ENCODE measurements at places on chromosomes 6 and 20. TPM values are rescaled to one million over a fixed set of nuclear protein-coding genes. Genes with fewer than 3 reads are reported as not detected.

Gene ACSS1
- 126 TPM for total RNA-seq

DNA sequence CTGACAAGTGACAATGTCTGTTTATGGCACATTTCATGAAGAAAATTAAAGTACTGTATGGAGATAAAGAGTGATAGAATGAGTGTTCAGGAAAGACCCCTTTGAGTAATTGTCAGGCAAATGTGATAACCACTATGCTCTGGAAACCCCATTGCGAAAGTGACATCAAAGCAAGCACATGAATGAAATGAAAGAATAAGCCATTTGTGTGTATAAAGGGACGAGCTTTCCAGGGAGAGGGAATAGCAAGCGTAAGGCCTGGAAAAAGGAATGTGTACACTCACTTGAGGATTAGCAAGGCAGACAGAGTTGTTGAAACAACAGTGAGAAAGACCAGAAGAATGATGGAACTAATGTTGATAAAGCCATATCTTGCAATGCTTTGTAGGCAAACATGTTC, 490.0 kb downstream of the GRIK2 start:
- H3K36me3 ChIP-seq = no peaks in the 10 kb centered on the region
- H3K4me3 ChIP-seq = no peak overlapping the region
- H3K27me3 ChIP-seq = no peaks in the 10 kb centered on the region

Gene FAM209A
- not detected for total RNA-seq

DNA sequence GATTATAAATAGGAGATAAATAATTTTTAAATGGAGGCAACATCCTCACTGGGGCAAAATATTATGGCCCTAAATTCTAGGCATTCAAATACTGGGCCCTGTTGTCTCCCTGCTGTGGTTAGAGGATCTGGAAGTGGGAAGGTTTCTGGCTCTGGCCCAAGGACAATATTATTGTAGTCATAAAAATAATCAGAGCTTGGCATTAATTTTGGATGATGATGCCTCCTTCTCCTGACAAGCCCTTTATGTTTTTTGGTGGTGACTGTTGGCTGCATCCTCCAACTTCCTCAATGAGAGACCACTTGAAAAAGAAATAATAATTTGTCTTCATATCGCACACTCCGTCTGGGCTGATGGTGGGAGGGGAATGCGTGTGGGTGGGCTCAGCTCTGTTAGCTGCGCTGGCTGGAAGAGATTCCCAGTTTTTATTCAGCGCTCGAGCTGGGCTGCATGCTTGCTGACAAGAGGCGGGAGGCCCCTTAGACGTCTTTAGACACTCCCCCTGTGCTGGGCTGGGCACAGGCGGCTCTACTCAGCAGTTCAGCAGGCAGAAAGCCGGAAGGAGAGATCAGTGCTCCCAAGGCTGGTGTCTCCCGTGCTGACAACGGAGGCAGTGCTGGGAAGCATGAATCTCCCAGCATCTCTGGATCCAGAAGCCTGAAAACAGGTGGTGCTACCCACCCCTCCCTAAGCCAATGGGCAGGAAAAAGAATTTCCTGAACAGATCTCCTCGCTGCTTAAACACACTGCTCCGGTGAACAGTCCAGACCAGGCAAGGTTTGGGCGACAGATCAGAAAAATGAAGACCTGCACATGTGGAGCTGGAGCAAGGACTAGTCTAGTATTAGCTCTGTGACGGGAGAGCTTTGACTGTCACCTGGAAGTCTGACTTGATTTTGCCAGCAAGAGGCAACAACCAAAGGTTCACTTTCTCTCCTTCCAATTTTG, 97.7 kb downstream of the SYCP2 start:
- H3K4me1 ChIP-seq = peaks cover 14% of the 10 kb centered on the region
- no peaks in the 10 kb centered on the region for H3K27me3 ChIP-seq
- no peak overlapping the region for H3K27ac ChIP-seq
- peak overlapping the region; percentile 47 for H3K4me3 ChIP-seq

DNA sequence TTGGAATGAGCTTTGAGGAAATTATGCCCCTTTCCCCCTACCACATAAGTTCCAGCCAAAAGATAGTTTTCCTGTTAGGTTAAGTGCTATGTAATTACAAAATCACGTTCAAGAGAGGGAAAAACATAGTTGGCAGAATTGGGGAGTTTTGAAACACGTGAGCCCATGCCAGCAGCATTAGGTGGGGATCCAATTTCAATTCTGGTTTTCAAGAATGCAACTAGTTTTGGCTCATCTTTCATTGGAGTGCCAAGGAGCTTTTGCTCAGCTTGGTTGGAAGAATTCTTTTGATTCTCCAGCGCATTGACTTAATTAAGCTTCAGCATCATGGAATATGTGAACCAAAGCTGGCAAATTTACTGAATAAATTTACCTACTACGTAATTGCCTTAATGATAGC, 95.9 kb downstream of the SAMD5 start:
- H3K4me1 ChIP-seq = peaks cover 20% of the 10 kb centered on the region
- no peak overlapping the region for H3K4me3 ChIP-seq

- no peaks in the 10 kb centered on the region for H3K4me1 ChIP-seq
- H3K4me3 ChIP-seq = no peak overlapping the region
- no peaks in the 10 kb centered on the region for H3K36me3 ChIP-seq
- no peak for DNase-seq
- H3K27ac ChIP-seq = no peak overlapping the region
- no peaks in the 10 kb centered on the region for H3K27me3 ChIP-seq
Measured at GRCh38 chr6:78631976-78632375, 235.4 kb upstream of the IRAK1BP1 start.

DNA sequence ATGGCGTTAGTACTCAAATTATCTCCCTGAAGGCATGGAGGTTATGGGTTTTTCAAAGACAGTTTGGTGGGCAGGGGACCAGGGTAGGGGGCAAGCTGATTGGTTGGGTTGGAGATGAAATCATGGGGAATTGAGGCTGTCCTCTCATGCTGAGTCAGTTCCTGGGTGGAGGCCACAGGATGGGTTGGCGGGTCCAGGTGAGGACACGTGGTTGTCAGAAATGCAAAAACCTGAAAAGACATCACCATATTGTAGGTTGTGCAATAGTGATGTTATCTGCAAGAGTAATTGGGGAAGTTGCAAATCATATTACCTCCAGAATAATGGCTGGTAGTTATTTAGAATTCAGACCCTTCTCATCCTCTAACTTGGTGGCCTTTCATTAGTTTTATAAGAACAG, 30.1 kb downstream of the GPX6 start:
- H3K27ac ChIP-seq = no peak overlapping the region
- H3K4me1 ChIP-seq = no peaks in the 10 kb centered on the region
- no peak overlapping the region for H3K4me3 ChIP-seq
- peaks cover 64% of the 10 kb centered on the region for H3K27me3 ChIP-seq

DNA sequence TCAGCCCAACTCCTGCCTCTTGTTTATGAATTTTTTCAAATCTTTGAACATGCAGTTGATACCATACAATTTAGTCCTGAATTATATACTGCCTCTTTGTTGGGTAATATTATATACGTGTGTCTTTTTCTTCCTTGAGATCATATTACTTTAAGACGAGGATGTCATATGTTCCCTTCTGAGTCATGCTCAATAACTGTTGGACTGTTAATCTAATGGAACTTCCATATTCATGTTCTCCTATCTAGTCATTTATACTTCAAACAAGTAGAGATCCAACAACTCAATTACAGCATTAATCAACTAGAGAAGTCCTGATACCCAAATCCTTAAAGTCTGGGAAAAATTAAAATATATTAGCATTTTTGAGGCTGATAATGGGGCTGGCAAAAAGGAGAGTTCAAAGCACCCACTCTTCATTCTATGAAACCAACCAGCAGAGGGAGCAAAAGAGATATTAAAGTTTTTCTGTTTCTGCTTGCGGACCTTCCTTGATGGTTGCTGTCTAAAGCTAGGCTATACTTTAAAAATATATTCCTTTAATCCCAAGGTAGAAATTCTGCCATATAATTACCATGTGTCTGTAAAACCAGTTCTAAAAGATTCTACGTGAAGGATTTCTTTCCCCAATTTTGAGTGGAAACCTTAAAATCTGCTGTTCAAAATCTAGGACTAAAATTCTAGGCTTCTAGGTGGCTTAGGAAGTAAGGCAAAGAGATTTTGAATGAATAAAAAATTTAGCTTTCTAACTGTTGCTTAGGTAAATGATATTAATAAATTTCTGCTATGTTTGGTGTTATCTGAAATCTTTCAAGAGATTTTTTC, 498.9 kb downstream of the BCKDHB start:
- no peak overlapping the region for H3K27ac ChIP-seq
- no peaks in the 10 kb centered on the region for H3K27me3 ChIP-seq
- no peak for DNase-seq
- no peak overlapping the region for H3K4me3 ChIP-seq
- no peaks in the 10 kb centered on the region for H3K36me3 ChIP-seq

- no peaks in the 10 kb centered on the region for H3K36me3 ChIP-seq
- H3K27me3 ChIP-seq = no peaks in the 10 kb centered on the region
- no peaks in the 10 kb centered on the region for H3K4me1 ChIP-seq
- no peak overlapping the region for H3K4me3 ChIP-seq
Measured at GRCh38 chr6:1930356-1930755, 315.0 kb downstream of the GMDS start.

Gene FIG4
- total RNA-seq = 13.8 TPM

DNA sequence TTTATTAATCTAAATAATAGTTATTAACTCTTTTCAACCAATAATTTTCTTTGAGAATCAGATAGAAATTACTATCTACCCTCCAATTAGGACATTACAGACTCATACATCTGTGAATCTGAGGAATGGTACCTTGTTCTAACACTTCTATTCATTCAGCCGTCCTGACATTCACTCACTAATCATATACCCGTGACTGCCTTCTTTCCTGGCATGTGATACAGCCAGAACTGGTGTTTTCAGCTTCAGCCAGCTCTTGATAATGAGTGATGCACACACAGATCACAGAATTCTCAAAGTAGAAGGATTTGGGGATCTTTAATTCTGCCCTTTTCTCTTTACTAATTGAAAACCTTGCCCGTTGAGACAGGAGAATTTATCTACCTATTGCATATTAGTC, 499.9 kb downstream of the UTRN start:
- H3K27me3 ChIP-seq = no peaks in the 10 kb centered on the region
- H3K36me3 ChIP-seq = peaks cover 2% of the 10 kb centered on the region
- DNase-seq = no peak
